Mesothelial cell of epicardium (in vitro differentiated cells): ENCODE measurements at places on chromosomes 2 and 18. TPM values are rescaled to one million over a fixed set of nuclear protein-coding genes. Genes with fewer than 3 reads are reported as not detected.

DNA sequence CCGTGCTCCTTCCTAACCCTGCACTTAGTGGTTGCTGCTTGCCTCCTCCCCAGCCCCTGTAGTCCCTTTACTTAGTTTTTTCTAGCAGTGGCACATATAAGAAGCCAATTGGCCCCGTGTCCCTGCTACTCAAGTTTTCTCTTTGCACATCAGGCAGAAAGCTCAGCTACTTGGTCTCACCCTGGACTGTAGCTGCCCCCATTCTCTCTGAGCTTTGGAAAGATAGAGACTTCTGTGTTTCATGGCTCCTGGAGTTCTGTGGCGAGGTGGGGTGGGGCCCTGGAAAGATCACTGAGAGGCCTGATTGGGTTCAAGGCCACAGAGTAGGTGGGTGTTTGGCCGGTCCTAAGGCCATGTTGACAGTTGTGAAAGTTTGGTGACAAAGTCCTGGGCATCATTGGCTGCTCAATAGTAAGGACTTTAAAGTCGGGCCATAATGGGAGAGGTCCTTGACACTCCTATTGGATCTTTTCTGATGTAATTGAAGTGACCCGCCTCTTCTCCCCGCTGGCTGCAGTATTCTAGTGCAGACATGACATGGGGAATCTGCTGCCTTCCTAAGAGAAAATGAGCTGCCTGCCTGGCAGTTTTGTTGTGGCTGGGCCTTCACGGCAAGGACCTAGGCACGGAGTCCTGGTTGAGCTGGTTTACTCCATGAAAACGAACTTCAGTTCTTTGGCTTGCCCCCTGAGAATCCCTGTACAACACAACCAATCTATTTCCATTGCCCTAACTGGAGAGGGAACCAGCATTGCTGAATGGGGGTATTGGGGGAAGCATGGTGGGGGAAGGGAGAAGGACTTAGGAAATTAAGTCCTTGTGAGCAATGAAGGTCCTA is 26.2 kb upstream of the CYP27A1 start:
- no peaks in the 10 kb centered on the region for H3K27me3 ChIP-seq
- no peak overlapping the region for H3K4me3 ChIP-seq
- H3K4me1 ChIP-seq: no peaks in the 10 kb centered on the region
- H3K36me3 ChIP-seq: peaks cover 36% of the 10 kb centered on the region

SH3RF3 gene
- total RNA-seq: 2.5 to 2.8 TPM (median 2.7 TPM) in 3 replicates

DNA sequence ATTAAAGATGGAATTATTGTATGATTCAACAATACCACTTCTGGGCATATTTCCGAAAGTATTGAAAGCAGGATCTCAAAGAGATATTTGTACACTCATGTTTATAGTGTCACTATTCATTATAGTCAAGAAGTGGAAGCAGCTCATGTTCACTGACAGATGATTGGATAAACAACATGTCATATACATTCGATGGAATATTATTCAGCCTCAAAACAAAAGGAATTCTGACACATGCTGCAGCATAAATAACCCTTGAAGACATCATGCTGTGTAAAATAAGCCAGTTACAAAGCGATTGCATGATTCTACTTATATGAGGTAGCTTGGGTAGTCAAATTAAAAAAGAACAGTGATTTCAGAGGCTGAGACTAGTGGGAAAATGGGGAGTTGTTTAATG is 39.3 kb upstream of the PROKR1 start:
- H3K27me3 ChIP-seq: no peaks in the 10 kb centered on the region
- H3K27ac ChIP-seq: no peak overlapping the region
- no peaks in the 10 kb centered on the region for H3K36me3 ChIP-seq
- no peak for DNase-seq

COBLL1 gene
- 98.5 to 110 TPM (median 109 TPM) in 3 replicates for total RNA-seq

GRCh38 chr2:85017411-85018048 is 46.6 kb downstream of the KCMF1 start:
- H3K4me3 ChIP-seq: no peak overlapping the region
- DNase-seq: no peak
- H3K27me3 ChIP-seq: no peaks in the 10 kb centered on the region
- H3K4me1 ChIP-seq: peaks cover 35% of the 10 kb centered on the region

HOXD3 gene
- total RNA-seq: 0.93 to 1.1 TPM (median 1.1 TPM) in 3 replicates

MYO3B gene
- 8.9 to 9.1 TPM (median 9.1 TPM) in 3 replicates for total RNA-seq

OR6B2 gene
- total RNA-seq: not detected in 3 replicates

GRCh38 chr2:219180961-219181360 is 2.9 kb downstream of the RETREG2 start:
- H3K4me3 ChIP-seq: no peak overlapping the region
- H3K36me3 ChIP-seq: peaks cover 21% of the 10 kb centered on the region
- DNase-seq: no peak
- H3K4me1 ChIP-seq: peaks cover 16% of the 10 kb centered on the region
- no peaks in the 10 kb centered on the region for H3K27me3 ChIP-seq

OXER1 gene
- 6.9 to 7.5 TPM (median 7.2 TPM) in 3 replicates for total RNA-seq

AFF3 gene
- total RNA-seq: 14.4 to 15.6 TPM (median 14.7 TPM) in 3 replicates

ATP6V1B1 gene
- 0.44 to 0.66 TPM in 2 of 3 replicates, not detected in the other for total RNA-seq

DNA sequence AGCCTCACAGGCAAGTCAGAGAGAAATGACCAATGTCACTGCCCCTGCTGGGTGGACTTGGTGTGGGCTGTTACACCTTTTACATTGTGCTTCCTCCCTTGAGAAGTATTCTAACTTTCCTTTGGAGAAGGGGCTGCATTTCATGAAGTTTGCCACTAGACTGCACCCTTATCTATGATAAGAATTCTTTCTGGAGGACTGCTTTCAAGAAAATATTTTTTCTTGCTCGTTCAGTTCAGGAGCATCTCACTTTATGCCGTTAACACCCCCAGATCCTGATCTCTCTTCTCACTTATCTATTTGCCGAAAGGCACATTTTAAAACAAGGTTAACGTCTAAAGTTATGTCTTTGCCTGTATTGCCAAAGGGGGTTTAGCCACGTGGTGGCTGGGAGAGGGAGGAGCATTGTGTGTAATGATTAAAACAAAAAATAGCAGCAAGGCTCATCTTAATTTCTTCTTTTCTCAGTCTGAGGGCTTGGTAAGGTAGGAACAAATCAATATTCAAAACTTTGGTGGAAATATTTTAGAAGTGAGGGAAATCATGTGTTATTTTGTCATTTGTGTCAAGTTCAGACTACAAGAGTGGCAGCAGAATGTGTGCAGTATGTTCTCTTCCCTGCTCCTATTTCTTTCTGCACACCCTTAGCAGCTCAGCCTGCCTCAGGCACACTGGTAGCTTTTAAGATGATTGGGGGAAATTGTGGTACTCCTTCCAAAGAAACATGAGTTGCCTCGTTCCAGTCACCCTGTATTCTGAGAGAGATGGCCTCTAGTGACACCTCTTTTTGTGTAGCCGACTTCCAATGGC is 1.6 kb upstream of the IGFBP5 start:
- H3K27me3 ChIP-seq: no peaks in the 10 kb centered on the region
- peak overlapping the region; percentile 71 for H3K27ac ChIP-seq
- no peak for DNase-seq
- H3K4me3 ChIP-seq: peak overlapping the region; percentile 26

FHOD3 gene
- total RNA-seq: 14.0 to 16.3 TPM (median 14.6 TPM) in 3 replicates

- H3K4me1 ChIP-seq: peaks cover 34% of the 10 kb centered on the region
- H3K27me3 ChIP-seq: peaks cover 12% of the 10 kb centered on the region
Measured at GRCh38 chr2:237596520-237597195, 6.1 kb upstream of the RAB17 start.

- H3K36me3 ChIP-seq: no peaks in the 10 kb centered on the region
- no peaks in the 10 kb centered on the region for H3K27me3 ChIP-seq
- H3K27ac ChIP-seq: no peak overlapping the region
- H3K4me3 ChIP-seq: no peak overlapping the region
- peaks cover 16% of the 10 kb centered on the region for H3K4me1 ChIP-seq
Measured at GRCh38 chr2:9264301-9264700, 57.7 kb downstream of the ASAP2 start.

DNA sequence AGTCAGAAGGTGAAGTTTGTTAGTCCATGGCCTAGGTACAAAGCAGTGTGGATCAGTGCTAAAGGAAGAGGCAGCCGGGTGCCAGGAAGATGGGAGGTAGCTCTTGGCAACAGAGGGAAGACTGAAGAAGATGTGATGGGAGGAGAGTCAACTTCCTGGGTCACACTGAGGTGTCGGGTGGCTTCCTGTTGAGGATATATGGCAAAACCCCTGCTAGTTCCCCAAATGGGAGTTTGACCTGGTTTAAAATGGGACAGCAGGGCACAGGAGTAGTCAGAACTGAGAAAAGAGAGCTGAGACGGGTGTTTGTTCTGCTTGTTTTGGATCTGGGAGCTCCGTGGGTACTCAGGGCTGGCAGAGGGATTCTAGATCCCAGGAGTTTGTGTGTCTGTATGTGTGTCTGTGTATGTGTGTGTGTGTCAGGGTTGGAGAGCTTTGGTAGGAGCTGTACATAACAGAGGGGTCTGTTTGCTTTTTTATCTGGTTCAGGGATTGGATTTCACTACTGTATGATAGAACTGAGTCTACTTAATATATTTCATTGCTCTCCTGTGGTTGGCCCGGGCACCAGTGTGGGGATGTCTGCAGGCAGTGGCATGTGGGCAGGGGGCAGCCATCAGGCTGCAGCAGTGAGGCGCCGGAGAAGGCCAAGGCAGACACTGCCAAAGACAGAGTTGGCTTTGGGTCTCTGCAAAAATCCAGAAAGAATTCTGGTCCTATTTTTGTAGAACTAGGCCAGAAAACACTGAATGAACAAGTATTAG is 17.1 kb downstream of the MXD1 start:
- H3K4me3 ChIP-seq: no peak overlapping the region
- no peak overlapping the region for H3K27ac ChIP-seq
- no peak for DNase-seq
- no peaks in the 10 kb centered on the region for H3K27me3 ChIP-seq
- H3K4me1 ChIP-seq: peaks cover 12% of the 10 kb centered on the region
- H3K36me3 ChIP-seq: peaks cover 22% of the 10 kb centered on the region

DNA sequence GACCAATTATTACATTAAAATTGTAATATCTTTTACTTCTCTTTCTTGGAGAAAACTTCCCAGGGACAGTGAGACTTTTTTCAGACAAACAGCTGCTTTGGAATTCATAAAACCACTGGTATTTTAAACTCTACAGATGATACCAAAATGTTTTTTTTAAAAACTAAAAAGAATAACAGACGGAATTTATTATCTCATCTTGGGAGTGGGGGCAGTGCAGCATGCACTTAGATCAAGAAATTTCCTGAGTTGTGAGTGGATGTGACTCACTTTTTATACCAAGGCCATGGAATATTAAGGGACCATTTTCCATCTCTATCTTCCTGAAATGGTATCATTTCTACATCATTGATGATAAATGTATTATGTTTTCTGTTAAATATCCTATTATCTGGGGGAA is 422.8 kb upstream of the HNRNPA3 start:
- H3K27ac ChIP-seq: no peak overlapping the region
- H3K4me1 ChIP-seq: no peaks in the 10 kb centered on the region
- H3K4me3 ChIP-seq: no peak overlapping the region
- H3K27me3 ChIP-seq: peaks cover 9% of the 10 kb centered on the region
- no peaks in the 10 kb centered on the region for H3K36me3 ChIP-seq
- no peak for DNase-seq

GRCh38 chr18:29164993-29165599 is 988.2 kb upstream of the CDH2 start:
- no peak overlapping the region for H3K4me3 ChIP-seq
- no peaks in the 10 kb centered on the region for H3K27me3 ChIP-seq
- DNase-seq: no peak
- H3K36me3 ChIP-seq: peaks cover 4% of the 10 kb centered on the region

- no peak overlapping the region for H3K4me3 ChIP-seq
- H3K36me3 ChIP-seq: peaks cover 35% of the 10 kb centered on the region
- DNase-seq: no peak
Measured at GRCh38 chr2:174800436-174801205, 36.3 kb upstream of the CHRNA1 start.

GRCh38 chr2:3498783-3499394 is 20.4 kb downstream of the ADI1 start:
- H3K27me3 ChIP-seq: no peaks in the 10 kb centered on the region
- H3K27ac ChIP-seq: no peak overlapping the region
- no peak for DNase-seq

DNA sequence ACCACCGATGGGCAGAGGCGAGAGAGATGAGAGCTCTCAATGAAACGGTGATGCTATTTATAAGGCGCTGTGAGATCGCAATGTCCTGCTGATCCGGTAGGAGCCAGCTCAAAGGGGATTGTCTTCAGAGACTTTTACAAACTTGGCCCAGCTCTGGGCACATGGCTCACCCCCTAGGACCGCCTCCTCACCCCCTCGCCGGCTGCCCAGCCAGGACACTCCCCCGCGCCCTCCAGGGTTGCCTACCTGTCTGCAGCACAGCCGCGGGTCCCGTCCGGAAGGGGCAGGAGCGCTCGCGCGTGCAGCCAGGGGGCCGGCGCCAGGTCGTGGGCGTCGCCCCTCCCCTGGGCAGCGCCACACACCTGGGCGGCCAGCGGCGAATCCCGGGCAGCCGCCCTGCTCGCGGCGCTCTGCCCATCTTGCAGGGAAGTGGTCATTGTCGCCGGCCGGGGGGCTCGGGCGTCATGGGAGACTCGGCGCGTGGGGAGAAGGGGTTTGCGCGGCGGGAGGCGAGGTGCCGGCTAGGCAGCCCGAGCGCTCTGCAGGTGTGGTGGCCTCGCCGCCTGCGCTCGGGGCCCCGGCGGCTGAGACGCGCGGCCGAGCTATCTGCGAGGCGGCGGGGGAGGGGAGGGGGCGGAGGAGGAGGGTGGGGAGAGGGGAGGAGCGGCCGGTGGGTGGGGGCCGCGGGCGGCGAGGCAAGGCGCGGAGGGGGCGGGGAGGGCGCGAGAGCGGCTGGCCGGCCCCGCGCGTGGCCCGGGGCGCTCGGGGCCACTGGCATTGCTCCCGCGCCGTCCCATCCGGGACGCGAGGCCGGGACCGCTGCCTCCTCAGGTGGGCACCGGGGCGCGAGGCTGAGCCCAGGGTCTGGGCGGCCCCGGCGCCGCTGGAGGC is at the start of gene GRB14:
TSS of gene GRB14 (minus strand) at position 610 of the 891 bp plus-strand sequence. CDS start at position 437, 173 bp downstream.
- peaks cover 35% of the 10 kb centered on the region for H3K4me1 ChIP-seq
- peak within 1 kb of the TSS; percentile 62 for H3K27ac ChIP-seq
- peak; percentile 56 for DNase-seq
- H3K27me3 ChIP-seq: peaks cover 21% of the 10 kb centered on the region
- H3K4me3 ChIP-seq: peak within 1 kb of the TSS; percentile 83

DNA sequence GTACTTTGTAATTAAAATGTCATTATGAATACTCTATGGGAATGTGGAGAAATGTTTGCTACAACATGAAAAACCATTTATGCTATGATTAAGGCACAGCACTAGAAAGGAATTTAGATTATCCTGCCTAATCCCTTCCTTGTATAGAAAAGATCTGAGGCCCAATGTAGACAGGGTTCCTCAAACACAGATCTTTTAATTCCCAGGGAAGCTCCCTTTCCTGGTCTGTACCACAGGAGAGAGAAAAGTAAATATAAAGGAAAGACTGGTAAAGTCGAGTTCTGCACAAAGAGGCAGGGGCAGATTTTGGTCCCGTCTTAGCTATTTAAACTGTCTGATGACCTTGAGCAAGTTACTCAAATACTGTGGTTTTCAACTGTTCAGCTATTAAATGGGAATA is 84.7 kb downstream of the ICA1L start:
- peak overlapping the region; percentile 15 for H3K27ac ChIP-seq
- H3K4me1 ChIP-seq: peaks cover 12% of the 10 kb centered on the region
- H3K4me3 ChIP-seq: no peak overlapping the region
- no peak for DNase-seq
- H3K36me3 ChIP-seq: peaks cover 47% of the 10 kb centered on the region

IGFBP2 gene
- 376 to 409 TPM (median 381 TPM) in 3 replicates for total RNA-seq

- no peaks in the 10 kb centered on the region for H3K27me3 ChIP-seq
- DNase-seq: no peak
Measured at GRCh38 chr18:22983175-22983574, 50.0 kb downstream of the RBBP8 start.
